ENCODE measurements at places on chromosomes 1 and 21. TPM values are rescaled to one million over a fixed set of nuclear protein-coding genes. Genes with fewer than 3 reads are reported as not detected.

DNA sequence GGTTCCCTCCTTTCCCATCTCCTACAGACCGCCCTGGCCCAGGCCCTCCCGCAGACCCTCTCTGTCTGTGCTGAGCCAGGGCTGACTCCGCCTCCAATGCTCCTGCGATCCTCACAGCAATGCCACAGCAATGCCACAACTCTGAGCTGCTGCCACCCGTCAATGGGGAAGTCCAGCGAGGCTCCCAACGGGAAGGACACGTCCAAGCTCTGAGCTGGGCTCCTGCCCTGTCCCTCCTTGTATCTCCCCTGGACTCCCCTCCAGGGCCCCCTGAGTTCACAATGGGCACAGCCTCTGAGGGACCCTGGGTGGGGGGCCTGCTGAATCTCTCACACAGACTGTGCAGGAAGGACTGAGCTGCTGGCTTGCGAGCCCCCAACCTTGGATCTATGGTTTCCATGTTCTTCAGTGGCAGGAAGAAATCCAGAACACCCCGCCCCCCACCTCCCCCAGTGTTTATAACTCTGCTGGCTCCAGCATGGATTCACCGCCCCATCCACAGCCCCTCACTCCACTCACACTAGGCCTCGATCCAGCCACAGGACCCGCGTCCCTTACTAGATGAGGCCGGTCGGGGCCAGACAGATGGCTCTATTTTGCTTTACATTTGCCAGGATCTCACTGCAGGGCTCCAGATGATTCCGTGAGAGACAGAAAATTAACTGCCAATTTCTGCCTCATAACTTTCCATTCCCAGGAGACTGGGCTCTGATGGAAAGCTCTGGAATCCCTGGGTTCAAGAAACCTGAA, 338.0 kb downstream of the MATN1 start:
- no peaks in the 10 kb centered on the region for H3K27me3 ChIP-seq
- no peak overlapping the region for H3K4me3 ChIP-seq
- H3K36me3 ChIP-seq: no peaks in the 10 kb centered on the region
- H3K27ac ChIP-seq: no peak overlapping the region

DNA sequence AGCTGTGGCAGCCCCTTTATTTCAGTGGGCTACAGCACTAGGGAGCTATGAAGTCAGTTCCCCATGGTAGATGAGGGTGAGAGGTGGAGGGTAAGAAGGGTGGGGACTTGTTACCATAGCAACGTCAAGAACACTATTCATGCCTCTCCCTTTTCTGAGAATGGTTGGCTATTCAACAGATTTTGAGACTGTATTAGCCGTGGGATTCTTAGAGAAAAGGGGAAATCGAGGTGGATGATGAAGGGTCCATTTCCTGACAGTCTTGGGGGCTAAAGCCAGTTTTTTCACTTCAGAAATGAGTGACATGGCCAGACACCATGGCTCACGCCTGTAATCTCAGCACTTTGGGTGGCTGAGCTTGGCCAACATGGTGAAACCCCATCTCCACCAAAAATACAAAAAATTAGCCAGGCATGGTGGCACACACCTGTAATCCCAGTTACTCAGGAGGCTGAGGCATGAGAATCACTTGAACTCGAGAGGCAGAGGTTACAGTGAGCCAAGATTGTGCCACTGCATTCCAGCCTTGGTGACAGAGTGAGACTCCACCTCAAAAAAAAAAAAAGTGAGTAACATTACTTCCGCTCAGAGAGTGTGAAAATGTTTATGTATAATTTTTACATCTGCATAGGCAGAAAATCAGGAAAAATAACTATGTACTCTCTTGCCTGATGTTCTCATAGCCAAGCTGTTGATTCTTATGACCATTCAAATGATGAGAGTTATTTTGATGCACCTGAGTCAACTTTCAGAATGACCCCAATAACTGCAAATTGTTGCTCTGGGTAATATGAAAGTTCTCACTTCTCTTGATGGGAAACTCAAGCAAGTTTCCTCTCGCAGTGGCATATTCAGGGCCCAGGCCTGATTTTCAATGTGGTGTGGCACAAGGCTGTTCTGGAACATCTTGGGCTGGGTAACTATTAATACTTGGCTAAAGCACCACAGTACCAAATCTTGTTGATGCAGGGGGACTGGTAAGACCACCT, 23.2 kb upstream of the RGSL1 start:
- no peaks in the 10 kb centered on the region for H3K4me1 ChIP-seq
- no peaks in the 10 kb centered on the region for H3K27me3 ChIP-seq
- DNase-seq: no peak
- H3K36me3 ChIP-seq: no peaks in the 10 kb centered on the region
- no peak overlapping the region for H3K4me3 ChIP-seq
- no peak overlapping the region for H3K27ac ChIP-seq

DNA sequence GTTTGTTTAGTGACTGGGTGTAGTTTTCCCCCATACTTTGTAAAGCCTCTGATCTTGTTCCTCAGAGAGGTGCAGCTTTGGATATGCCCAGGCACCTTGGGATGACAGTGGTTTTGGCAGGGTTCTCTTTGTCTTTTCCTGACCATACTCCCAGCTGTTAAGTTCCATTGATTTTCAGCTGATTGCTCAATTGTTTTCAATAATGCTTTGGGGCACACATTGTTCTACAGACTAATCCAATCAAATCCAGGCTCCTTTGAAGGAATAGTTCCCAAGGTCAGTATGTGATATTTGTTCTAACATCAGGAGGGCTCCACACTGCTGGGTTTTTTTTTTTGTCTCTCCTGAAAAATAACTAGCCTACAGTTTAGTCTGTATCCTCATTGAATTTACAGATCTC, 24.8 kb downstream of the PPP2R5A start:
- H3K36me3 ChIP-seq: no peaks in the 10 kb centered on the region
- H3K4me3 ChIP-seq: no peak overlapping the region
- no peaks in the 10 kb centered on the region for H3K27me3 ChIP-seq
- H3K27ac ChIP-seq: no peak overlapping the region
- peaks cover 42% of the 10 kb centered on the region for H3K4me1 ChIP-seq

- peak overlapping the region; percentile 98 for H3K27ac ChIP-seq
- peak; percentile 96 for DNase-seq
- no peaks in the 10 kb centered on the region for H3K36me3 ChIP-seq
- peaks cover 83% of the 10 kb centered on the region for H3K4me1 ChIP-seq
- H3K27me3 ChIP-seq: no peaks in the 10 kb centered on the region
Measured at GRCh38 chr1:31937300-31938183, 626 bp downstream of the PTP4A2 start.

- H3K27me3 ChIP-seq: no peaks in the 10 kb centered on the region
- DNase-seq: no peak
- H3K36me3 ChIP-seq: no peaks in the 10 kb centered on the region
- peak overlapping the region; percentile 99 for H3K27ac ChIP-seq
- H3K4me3 ChIP-seq: peak overlapping the region; percentile 92
- H3K4me1 ChIP-seq: peaks cover 28% of the 10 kb centered on the region
Measured at GRCh38 chr1:183024317-183025009, 1.2 kb downstream of the LAMC1 start.

GRCh38 chr1:59391212-59392179, 94.6 kb downstream of the FGGY start:
- no peak overlapping the region for H3K27ac ChIP-seq
- no peaks in the 10 kb centered on the region for H3K4me1 ChIP-seq
- no peaks in the 10 kb centered on the region for H3K27me3 ChIP-seq
- no peak overlapping the region for H3K4me3 ChIP-seq

- H3K4me1 ChIP-seq: no peaks in the 10 kb centered on the region
- H3K27ac ChIP-seq: no peak overlapping the region
- DNase-seq: no peak
- H3K4me3 ChIP-seq: no peak overlapping the region
- no peaks in the 10 kb centered on the region for H3K36me3 ChIP-seq
- no peaks in the 10 kb centered on the region for H3K27me3 ChIP-seq
Measured at GRCh38 chr1:40299366-40300248, 17.5 kb downstream of the COL9A2 start.

- H3K27me3 ChIP-seq: no peaks in the 10 kb centered on the region
- H3K27ac ChIP-seq: no peak overlapping the region
- H3K4me3 ChIP-seq: no peak overlapping the region
Measured at GRCh38 chr1:19525607-19526545, 40.5 kb upstream of the CAPZB start.

- peaks cover 10% of the 10 kb centered on the region for H3K4me1 ChIP-seq
- DNase-seq: no peak
- H3K4me3 ChIP-seq: no peak overlapping the region
- H3K27ac ChIP-seq: no peak overlapping the region
- no peaks in the 10 kb centered on the region for H3K36me3 ChIP-seq
Measured at GRCh38 chr1:201617157-201617556, 78.2 kb downstream of the NAV1 start.

- no peak for DNase-seq
- no peaks in the 10 kb centered on the region for H3K27me3 ChIP-seq
- H3K36me3 ChIP-seq: no peaks in the 10 kb centered on the region
- H3K27ac ChIP-seq: no peak overlapping the region
Measured at GRCh38 chr1:228911225-228912210, 176.2 kb downstream of the RHOU start.

The MMP23B gene
- 79.3 TPM for total RNA-seq

The F5 gene
- total RNA-seq: 6.5 TPM

The CFHR2 gene
- total RNA-seq: not detected

The GPR37L1 gene
- total RNA-seq: not detected

The ADGRL4 gene
- 1.9 TPM for total RNA-seq
